ENCODE measurements at places on chromosomes 3 and 15. TPM values are rescaled to one million over a fixed set of nuclear protein-coding genes. Genes with fewer than 3 reads are reported as not detected.

CCR3 gene
- total RNA-seq: not detected

- no peaks in the 10 kb centered on the region for H3K27me3 ChIP-seq
- H3K27ac ChIP-seq: no peak overlapping the region
- no peak for DNase-seq
- no peaks in the 10 kb centered on the region for H3K4me1 ChIP-seq
Observed at GRCh38 chr3:105246536-105246935, 120.2 kb upstream of the ALCAM start.

- no peak overlapping the region for H3K27ac ChIP-seq
- H3K4me3 ChIP-seq: no peak overlapping the region
- no peaks in the 10 kb centered on the region for H3K36me3 ChIP-seq
- no peaks in the 10 kb centered on the region for H3K27me3 ChIP-seq
- no peak for DNase-seq
Observed at GRCh38 chr3:185712337-185712736, 112.5 kb downstream of the IGF2BP2 start.

DNA sequence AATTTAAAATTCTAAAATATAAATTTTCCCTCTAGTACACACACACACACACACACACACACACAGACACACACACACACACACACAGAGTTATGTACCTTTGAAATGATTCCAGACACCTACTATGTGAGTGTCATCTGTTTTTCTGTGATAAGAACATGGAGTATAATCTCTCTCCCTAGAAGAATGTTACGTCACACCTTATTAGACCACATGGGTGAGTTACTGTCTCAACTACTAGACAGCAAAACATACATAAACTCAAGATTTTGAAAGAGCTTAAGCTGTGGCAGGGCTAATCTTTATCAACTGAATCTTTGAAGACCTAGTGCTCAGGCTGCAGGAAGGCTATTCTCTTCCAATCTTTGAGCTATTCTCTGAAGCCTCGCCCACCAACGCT, 385.9 kb upstream of the BCHE start:
- no peak overlapping the region for H3K4me3 ChIP-seq
- no peaks in the 10 kb centered on the region for H3K4me1 ChIP-seq
- DNase-seq: no peak
- H3K36me3 ChIP-seq: no peaks in the 10 kb centered on the region
- no peak overlapping the region for H3K27ac ChIP-seq
- no peaks in the 10 kb centered on the region for H3K27me3 ChIP-seq

- no peak overlapping the region for H3K4me3 ChIP-seq
- no peak overlapping the region for H3K27ac ChIP-seq
- 0 out of 2 replicates have a peak, but pooled peaks cover 3% of the 10 kb centered on the region for H3K4me1 ChIP-seq
- H3K36me3 ChIP-seq: no peaks in the 10 kb centered on the region
Observed at GRCh38 chr3:45793482-45794176, 2.7 kb downstream of the SLC6A20 start.

GRCh38 chr3:133053532-133053931, 15.3 kb downstream of the TMEM108 start:
- no peak overlapping the region for H3K4me3 ChIP-seq
- H3K27me3 ChIP-seq: peaks cover 38% of the 10 kb centered on the region
- no peaks in the 10 kb centered on the region for H3K4me1 ChIP-seq
- no peak for DNase-seq
- H3K27ac ChIP-seq: no peak overlapping the region

DNA sequence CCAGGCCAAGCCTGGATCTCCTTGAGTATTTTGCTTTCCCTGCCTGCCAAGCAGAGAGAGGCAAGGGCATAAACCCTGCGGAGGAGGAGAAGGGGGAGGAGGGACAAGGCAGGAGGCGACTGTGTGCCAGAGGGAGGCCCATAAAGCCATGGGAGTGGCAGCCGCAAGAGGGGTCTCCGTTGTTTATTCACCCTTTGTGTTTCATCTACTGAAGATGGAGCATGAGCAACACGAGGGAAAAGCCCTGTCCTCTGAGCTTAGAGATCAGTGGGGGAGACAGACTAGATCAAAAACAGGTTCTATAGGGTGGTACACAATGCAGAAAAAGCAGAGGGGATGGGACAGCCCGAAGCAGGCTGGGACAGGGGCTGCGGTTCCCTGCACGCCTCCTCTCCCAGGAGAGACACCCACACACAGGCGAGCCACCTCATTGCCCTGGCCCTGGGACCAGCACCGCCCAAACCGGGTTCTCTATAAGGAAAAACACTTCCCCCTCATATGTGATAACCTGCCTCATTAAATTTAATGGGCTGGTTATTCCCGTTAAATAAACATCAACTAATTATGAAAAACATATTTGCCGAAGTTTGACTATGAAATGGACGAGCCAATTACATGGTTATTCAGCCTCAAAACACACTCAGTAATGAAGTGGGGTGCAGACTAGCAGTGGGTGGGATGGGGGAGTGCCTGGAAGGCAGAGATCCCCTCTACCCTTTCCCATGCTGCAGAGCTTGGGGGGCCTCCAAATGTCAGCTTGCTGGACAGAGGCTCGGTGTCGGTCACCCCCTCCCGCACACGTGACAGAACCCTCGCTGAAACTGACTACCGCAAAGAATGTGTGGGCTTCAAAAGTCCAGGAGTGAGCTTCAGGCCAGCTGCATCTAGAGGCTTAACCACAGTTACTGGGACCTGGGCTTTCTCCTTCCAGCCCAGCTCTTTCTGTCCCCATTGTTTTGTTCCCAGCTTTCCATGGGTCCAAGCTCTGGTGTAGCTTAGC, 14.2 kb upstream of the PLXNA1 start:
- H3K4me1 ChIP-seq: no peaks in the 10 kb centered on the region
- H3K4me3 ChIP-seq: no peak overlapping the region
- DNase-seq: no peak
- no peaks in the 10 kb centered on the region for H3K36me3 ChIP-seq
- H3K27ac ChIP-seq: no peak overlapping the region
- no peaks in the 10 kb centered on the region for H3K27me3 ChIP-seq

- H3K27me3 ChIP-seq: 0 out of 2 replicates have a peak, but pooled peaks cover 4% of the 10 kb centered on the region
- no peak overlapping the region for H3K27ac ChIP-seq
- no peaks in the 10 kb centered on the region for H3K36me3 ChIP-seq
- H3K4me1 ChIP-seq: no peaks in the 10 kb centered on the region
Observed at GRCh38 chr15:94692710-94693109, 461.3 kb downstream of the MCTP2 start.

DNA sequence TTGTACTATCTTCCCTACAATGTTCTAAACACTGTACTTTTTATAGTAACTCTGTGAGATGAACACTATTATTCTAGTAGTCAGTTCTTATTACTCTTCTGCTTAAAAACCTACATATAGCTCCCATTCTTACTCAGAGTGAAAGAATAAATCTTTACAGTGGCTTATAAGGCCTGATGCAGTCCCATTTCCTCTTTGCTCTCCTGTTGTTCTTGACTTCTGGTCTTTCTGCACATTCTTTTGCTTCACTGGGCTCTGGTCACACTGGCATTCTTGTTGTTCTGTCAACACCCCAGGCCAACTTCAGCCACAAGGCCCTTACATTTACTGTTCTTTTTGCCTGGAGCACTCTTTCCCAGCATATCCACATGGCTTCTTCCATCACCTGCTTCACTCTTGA, 58.2 kb upstream of the TP63 start:
- no peaks in the 10 kb centered on the region for H3K4me1 ChIP-seq
- H3K4me3 ChIP-seq: no peak overlapping the region
- H3K36me3 ChIP-seq: no peaks in the 10 kb centered on the region
- no peak for DNase-seq
